ENCODE measurements at places on chromosomes 3 and 15.
A peak's percentile ranks its signal among the peaks of the same experiment; 100 is the strongest.

GRCh38 chr3:163672954-163673353 lies 1405.3 kb downstream of the SI start:
- DNase-seq, result no peak

GRCh38 chr15:41797201-41797944 lies 23.1 kb downstream of the MAPKBP1 start:
- no peak for DNase-seq

DNA sequence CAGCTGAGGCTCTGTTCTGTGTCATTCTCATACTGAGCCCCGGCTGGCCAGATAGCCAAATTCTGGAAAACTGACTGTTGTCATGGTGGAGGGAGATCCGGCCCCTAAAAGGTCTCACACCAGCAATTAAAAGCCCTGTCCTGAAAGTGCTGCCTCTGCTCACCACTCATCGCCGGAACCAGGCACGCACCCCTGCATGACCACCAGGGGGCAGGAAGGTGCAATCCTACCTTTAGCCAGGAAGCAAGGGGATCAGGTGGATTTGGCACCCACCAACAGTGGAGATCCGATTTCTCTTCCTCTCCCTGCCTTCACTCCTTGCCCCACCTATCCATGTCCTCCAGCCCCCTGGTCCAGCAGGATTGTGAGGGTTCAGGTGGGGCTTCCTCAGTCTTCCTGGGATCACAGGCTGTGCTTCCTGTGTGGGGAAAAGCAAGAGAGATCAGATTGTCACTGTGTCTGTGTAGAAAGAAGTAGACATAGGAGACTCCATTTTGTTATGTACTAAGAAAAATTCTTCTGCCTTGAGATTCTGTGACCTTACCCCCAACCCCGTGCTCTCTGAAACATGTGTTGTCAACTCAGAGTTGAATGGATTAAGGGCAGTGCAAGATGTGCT lies 16.1 kb upstream of the CACNA2D2 start:
- DNase-seq, result peak; percentile 10

GRCh38 chr15:74146277-74146800 lies 16.0 kb downstream of the ISLR2 start:
- no peak for DNase-seq

DNA sequence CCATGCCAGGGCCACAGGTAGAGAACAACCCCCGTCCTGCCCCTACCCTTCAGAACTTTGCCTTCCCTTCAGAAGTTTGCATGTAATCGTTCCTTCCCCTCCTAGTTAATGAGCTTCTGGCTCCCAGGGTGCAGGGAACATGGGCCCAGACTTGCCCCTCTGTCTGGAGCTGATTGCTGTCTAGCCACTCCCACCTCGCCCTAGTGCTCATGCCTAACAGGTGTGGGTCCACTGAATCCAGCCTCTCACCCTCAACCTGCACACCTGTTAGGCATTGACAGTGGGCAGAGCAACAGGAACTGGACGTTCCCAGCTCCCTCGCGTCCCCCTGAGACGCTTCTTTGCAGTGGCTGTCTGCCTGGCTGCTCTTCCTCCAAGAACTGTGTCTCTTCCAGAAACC lies 40.3 kb downstream of the WNT5A start:
- DNase-seq, result no peak
